ENCODE measurements at places on chromosomes 6 and 20. TPM values are rescaled to one million over a fixed set of nuclear protein-coding genes. Genes with fewer than 3 reads are reported as not detected.

The ELOVL4 gene
- 2.0 TPM for total RNA-seq

The TFAP2C gene
- 16.7 TPM for total RNA-seq

The ZNF311 gene
- 0.07 TPM for total RNA-seq

The POM121L2 gene
- total RNA-seq, result 0.04 TPM

The TULP1 gene
- not detected for total RNA-seq

Data from A549 treated with CORT108297 at 1 μM for 4 hours (cell line).